SJSA1 (cell line): ENCODE measurements at places on chromosomes 7 and 10.

- DNase-seq = no peak
Observed at GRCh38 chr10:59372543-59372942, 10.2 kb upstream of the FAM13C start.

DNA sequence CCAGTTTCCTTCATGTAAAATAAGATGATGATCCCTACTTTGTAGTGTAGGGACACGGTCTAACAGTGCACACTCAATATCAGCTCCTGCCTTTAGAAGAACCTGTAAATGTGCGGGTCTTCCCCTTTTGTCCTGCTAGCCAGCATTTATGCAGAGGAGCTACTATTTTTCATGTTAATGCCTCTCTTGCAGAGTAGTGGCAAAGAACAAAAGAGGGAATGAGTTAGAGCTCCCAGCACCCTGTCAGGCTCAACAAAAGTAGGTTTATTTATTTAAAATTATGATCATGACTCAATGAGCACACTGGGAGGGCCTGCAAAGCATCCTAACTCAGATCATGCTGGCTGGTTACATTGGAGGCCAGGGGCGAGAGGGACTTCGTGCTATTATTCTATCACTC lies 414.5 kb upstream of the COBL start:
- DNase-seq = no peak

GRCh38 chr10:125024497-125025234 lies 82.7 kb downstream of the ZRANB1 start:
- no peak for DNase-seq

GRCh38 chr7:105580022-105580740 lies 1.1 kb downstream of the EFCAB10 start:
- no peak for DNase-seq

DNA sequence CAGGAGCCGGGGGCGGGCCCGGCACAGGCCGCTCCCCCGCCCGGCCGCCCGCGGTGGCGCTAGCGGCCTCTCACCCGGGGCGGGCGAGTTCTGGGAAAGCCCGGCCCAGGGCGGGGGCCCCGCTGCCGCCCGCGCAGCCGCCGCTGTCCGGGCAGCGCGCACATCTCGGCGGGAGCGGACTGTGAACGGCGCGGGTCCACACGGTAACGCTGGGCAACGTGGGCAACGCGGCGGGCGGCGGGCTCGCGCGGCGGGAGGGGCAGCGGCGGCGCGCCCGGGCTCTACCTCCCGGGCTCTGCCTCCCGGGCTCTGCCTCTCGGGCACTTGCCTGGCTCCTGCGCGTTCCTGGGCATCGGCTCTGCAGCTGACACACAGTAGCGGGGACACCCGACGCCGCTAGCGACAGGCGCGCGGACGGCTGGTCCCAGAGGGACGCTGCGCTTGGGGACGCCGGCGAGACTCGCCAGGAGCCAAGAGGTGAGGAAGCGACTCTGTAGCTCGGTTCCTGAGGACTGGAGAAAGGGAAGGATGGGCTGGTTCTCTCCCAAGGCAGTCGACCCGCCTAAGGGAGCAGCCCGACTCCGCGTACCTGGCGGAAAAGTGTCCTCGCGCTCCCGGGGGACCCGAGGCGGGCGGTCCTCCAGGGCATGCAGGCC lies at the start of gene PLCE1:
TSS of gene PLCE1 (plus strand) at position 150 of the 656 bp plus-strand sequence. CDS start 37,116 bp downstream, outside the sequence.
- DNase-seq = peak; percentile 67

DNA sequence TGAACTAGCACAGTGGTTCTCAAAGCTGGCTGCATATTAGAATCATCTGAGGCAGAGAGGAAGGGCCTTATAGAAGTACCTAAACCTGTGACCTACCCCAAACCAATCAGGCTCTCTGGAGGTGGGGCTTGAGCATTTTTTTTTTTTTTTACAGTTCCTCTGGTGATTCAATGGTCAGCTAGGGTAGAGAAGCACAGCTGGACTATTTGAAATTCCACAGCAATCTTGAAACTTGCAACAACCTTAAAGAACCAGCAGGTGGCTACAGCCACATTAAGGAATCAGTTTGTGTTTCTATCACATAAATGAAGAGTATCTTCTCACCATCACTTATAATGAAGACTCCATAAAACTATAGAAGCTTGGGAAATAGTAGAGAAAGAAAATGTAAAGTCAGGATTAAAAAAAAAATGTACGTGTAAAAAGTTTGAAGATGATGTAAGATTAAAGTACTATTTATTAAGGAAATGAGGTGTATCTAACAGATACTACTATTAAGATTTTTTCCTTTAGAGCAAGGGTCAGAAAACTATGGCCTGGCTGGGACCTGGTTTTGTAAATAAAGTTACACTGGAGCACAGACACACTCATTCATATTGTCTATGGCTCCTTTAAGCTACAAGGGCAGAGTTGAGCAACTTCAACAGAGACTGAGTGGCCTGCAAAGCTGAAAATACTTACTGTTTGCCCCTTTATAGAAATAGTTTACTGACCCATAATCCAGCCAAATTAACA lies 3.8 kb downstream of the RTKN2 start:
- DNase-seq = peak; percentile 65

GRCh38 chr10:33248638-33249037 lies 85.8 kb downstream of the NRP1 start:
- DNase-seq = no peak
